ENCODE measurements at places on chromosomes 2 and 18.

GRCh38 chr2:123696021-123696420 is 329.1 kb upstream of the CNTNAP5 start:
- no peak for DNase-seq

- peak; percentile 26 for DNase-seq
Measured at GRCh38 chr2:46471-47345, at the start of gene FAM110C. TSS of gene FAM110C (minus strand) at chr2:46505. CDS start at chr2:46385, 120 bp downstream.

DNA sequence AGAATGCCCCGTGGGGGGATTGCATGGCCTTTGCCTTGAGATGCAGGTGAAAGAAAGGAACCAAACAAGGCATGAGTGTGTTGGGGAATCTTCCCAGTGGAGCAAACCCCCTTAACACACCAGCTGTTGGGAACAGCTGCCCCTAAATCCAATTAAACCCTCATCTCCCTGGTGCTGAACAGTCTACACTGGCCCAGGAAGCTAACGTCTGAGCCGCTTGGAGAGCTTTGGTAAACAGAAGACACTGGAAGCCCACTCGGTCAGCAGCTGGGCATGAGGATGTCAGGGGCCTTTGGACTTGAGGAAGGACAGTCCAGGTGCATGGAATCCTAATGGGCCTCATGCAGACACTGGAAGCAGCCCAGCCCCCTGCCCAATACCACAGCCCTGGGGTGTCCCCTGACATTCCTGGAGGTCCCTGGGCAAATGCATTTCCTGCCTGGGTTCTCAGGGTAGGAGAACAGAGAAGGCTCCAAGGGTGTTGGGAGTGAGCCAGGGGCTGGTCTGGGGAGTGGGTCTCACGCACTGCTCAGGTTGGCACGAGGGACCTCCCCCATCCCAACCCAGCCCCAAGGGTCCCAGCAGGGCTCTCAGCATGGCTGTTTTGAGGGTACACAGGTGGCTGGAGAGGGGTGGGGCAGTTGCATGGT is 37.7 kb downstream of the GBX2 start:
- DNase-seq, result no peak

GRCh38 chr2:108586116-108586515 is 51.8 kb downstream of the LIMS1 start:
- no peak for DNase-seq

GRCh38 chr2:203973676-203974075 is 37.1 kb downstream of the ICOS start:
- DNase-seq, result no peak

- DNase-seq, result no peak
Measured at GRCh38 chr2:17543848-17544247, 3.4 kb downstream of the VSNL1 start.

- no peak for DNase-seq
Measured at GRCh38 chr2:128686497-128686859, 367.8 kb upstream of the HS6ST1 start.

- no peak for DNase-seq
Measured at GRCh38 chr2:179745635-179746256, 115.7 kb downstream of the ZNF385B start.

DNA sequence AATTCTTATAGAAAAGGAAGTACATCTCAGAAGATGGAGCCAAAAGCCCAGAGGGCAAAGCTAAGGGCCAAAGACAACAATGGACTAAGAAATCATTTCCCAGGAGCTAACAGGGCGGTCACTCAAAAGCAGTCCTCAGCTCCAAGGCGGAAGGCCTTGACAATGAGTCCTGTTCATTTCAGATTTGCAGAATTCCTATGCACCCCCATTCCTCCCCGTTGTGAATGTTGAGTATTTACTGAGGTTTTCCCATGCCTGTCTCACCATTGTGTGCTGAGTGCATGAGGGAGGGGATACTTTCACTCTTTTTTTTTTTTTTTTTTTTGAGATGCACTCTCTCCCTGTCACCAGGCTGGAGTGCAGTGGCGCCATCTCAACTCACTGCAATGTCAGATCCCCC is 18.8 kb upstream of the DTNB start:
- DNase-seq, result no peak

- no peak for DNase-seq
Measured at GRCh38 chr2:205982776-205983327, 103.1 kb downstream of the INO80D start.

- no peak for DNase-seq
Measured at GRCh38 chr2:75153221-75153620, 46.1 kb downstream of the TACR1 start.

- DNase-seq, result no peak
Measured at GRCh38 chr2:158773121-158773520, 22.0 kb upstream of the DAPL1 start.

- no peak for DNase-seq
Measured at GRCh38 chr2:167544602-167545001, 656.3 kb downstream of the XIRP2 start.

DNA sequence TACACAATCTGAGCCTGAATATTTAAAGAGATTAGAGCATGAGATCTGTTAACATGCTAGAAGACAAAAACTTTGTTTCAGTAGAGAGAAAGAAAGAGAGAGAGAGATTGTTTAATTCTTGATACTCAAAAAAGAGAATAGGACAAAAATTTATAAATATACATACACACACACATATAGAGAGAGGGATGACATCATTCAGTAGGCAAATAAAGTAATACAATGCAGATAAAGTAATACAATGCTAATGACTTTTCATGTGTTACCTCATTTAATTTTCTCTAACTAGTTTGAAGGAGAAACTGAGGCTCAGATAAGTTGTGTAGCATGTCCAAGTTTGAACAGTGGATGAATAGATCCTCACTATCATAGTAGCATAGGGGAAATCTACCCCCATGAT is 286.4 kb downstream of the CMPK2 start:
- DNase-seq, result no peak

GRCh38 chr2:190575263-190575662 is 40.7 kb upstream of the NEMP2 start:
- no peak for DNase-seq

GRCh38 chr2:5546181-5546580 is 146.0 kb upstream of the SOX11 start:
- no peak for DNase-seq

- DNase-seq, result no peak
Measured at GRCh38 chr18:31652877-31653276, 31.5 kb downstream of the B4GALT6 start.

GRCh38 chr2:43070676-43071502 is 155.5 kb downstream of the ZFP36L2 start:
- DNase-seq, result no peak

DNA sequence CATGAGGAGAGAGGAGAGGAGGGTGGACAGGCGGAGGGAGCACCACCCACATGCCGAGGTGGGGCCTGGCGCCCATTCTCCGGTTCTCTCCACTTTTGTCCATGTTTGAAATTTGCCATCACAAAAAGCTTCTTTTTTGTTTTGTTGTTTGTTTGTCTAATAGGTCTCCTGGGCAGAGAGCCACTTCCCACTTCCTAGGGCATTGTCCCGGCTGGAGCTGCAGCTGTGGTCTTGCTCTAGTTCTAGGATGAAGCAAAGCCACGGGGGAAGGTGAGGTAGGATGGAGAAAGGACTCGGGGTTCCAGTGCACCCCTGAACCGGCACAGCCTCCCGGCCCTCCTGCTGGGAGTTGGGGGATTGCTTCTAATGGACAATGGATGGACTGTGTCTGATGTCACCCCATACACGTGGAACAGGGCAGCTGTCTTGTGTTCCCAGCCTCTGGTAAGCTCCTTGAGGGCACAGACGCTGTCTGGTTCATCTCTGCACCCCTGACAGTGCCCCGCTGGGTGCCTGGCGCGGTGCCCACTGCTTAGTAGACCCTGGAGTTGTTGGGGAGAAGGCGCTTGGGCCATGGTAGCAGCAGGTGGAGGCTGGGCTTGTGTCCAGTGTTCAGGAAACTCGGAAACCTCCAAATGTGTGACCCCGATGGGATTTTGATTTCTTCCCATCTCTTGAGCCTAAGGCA is 278.4 kb downstream of the NDUFA10 start:
- no peak for DNase-seq

DNA sequence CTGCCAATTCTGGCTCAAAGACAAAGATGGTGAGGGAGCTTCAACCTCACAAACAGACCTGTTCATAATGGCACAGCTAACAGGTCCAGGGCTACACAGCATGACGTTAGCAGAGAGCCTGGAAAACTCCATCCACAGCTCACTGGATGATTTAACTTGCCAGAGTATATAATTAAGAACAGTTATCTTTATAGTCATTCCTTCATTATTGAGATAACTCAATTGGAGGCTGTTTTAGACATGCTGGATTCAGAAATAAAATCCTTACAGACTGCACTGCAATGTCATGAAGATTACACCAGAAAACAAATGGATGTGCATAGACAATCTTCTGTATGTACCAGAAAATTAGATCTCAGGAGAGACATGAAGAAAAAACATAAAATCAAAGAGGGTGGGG is 55.1 kb upstream of the LYPD1 start:
- DNase-seq, result no peak

DNA sequence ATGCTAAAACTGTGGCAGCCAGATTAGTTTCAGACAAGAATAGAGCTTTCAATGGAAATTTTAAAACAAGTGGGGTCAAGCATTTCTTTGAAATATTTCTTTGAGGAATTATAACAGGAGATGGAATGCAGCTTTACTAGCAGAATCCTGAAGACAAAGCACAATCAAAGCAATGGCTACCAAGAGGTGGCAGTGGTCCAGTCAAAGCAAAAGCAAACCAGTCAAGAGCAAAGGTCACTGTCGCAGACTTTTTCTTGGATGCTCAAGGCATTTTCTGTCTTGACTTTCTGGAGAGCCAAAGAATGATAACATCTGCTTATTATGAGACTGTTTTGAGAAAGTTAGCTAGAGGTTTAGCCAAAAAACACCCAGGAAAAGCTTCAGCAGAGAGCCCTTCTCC is 351.2 kb upstream of the DLGAP1 start:
- no peak for DNase-seq

DNA sequence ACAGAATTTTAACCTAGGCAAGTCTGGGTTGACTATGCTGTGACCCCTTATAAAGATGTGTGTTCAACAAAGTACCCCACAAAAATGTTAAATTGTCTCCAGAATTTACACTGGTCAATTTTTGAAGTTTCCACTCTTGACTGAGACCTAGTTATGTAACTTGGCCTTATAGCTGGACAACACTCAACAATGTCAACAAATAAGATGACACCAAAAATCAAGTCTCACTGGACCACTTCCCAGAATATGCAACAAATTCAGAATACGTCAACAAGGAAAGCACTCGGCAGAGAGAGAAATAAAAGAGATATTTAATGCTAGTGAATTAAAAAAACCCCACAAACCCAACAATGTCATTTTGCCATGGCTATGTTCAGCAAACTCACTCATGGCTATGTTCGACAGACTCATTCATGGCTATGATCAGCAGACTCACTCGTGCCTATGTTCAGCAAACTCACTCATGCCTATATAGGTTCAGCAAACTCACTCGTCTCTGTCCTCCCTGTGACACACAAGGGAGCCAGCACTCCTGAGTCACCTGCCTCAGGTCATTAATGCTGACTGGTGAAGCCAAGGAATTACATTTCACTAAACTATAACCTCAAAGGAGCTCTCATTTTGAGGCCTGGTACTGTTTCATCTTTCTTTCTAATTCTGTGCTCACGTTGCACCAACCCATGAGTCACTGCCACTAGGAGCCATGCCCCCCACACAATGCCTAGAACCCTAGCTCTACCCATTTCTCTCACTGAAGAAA is 72.7 kb downstream of the PTPN2 start:
- no peak for DNase-seq

DNA sequence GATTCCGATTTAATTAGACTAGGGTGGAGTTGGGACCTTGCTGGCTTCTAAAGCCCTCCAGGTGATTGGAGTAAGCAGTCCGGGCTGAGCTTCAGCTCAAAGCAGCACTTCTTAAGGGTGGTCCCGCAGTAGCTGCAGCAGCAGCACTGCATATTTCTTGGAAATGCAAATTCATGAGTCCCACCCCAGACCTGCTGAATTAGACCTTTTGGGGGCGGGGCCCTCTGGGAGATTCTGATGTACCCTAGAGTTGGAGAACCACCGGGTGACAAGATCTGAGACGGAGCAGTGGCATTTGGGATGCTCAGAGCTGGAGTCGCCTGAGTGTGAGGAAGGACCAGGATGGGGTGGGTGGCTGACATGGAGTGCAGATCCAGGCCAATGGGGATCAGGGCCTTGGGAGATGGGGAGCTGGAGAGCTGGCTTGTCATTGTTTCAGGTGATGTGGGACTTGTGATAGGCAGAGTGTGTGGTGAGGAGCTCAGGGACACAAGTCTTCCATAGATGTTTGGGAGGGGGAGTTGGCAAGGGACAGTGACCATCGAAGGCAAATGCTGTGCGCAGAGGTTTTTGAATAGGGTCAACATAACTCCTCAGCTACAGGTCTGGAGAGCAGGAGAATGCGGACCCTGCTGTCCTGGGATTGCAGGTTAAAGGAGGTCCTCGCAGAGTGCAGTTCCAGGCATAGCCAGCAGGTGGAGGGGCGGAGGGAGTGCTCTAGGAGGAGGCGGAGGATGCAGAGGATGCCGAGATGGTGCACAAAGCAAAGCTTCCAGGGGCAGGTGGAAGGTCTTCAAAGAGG is 130.9 kb upstream of the RAB12 start:
- no peak for DNase-seq

GRCh38 chr18:3429121-3429520 is 20.9 kb upstream of the TGIF1 start:
- DNase-seq, result no peak

GRCh38 chr2:148645539-148646230 is 1.1 kb downstream of the EPC2 start:
- peak; percentile 74 for DNase-seq

GRCh38 chr2:181471226-181471625 is 14.0 kb downstream of the ITGA4 start:
- peak; percentile 39 for DNase-seq

GRCh38 chr18:68693091-68693815 is 21.7 kb downstream of the TMX3 start:
- no peak for DNase-seq

DNA sequence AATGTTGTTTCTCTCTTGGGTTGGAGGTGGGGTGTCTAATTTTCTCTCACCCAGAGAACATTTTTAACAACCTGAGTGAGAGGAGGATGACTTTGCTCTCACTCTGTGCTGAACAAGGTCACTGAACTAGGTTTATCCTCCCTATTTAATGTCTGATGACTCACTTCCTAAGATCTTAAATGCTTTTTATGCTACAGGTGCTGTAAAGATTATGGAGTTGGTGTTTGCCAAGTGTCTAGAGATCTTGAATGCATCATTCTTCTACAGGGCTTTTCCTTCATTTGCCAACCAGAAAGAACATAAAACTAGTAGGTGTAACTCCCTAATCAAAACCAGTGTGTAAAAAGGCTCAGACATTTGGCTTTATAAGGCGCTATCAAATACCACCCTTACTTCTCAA is 350.5 kb upstream of the ETAA1 start:
- DNase-seq, result no peak

- no peak for DNase-seq
Measured at GRCh38 chr2:214740867-214741395, 68.6 kb downstream of the BARD1 start.

GRCh38 chr18:59006461-59007067 is 133.1 kb upstream of the SEC11C start:
- no peak for DNase-seq
